ENCODE measurements at places on chromosomes 16 and 17.

DNA sequence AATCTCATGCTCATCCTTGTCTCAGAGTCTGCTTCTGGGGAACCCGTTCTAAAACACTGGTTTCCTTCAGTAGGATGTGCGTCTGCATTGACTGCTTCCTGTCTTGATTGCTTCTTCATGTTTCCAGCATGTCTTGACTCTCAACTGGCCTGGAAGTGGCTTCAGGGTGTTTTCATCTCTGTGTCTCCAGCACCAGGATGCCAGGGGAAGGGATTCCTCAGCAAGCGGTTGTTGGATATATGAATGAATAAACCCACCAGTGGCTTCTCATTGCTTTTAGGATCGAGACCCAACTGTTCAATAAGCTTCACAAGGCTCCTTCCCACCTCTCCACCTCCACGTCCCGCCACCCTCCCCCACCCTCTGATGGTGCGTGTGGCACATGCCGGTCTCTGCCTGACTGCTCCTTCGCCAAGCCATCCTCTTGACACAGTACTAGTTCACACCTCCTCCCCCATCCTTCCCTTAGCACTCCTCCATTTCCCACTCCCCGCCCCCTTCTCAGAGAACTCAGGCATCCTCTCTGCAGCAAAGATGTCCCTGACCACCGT, 14.1 kb upstream of the TNS4 start:
- DNase-seq, result no peak

DNA sequence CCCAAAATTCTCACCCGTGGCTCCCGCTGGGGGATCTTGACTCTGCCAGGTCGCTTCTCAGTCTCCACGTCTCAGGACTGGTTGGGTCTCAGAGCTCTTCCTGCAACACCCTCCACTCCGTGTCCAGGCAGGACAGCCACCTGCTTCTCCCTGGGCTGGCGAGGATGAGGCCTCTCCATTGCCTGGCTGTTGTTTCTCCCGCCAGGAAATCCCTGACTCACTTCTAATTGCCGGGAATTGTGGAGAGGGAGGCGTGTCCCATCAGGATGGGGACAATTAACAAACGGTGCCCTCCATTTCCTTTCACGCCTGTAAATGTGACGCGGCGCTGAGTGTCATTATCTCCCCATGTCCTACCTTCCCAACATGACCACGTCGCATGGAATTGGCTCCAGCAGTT, 204.5 kb downstream of the RBFOX3 start:
- DNase-seq, result no peak

- no peak for DNase-seq
Observed at GRCh38 chr16:84486551-84487235, 17.8 kb downstream of the MEAK7 start.

- no peak for DNase-seq
Observed at GRCh38 chr16:80092681-80093080, 448.1 kb upstream of the DYNLRB2 start.

GRCh38 chr17:17204041-17204591, 2.0 kb downstream of the PLD6 start:
- no peak for DNase-seq

DNA sequence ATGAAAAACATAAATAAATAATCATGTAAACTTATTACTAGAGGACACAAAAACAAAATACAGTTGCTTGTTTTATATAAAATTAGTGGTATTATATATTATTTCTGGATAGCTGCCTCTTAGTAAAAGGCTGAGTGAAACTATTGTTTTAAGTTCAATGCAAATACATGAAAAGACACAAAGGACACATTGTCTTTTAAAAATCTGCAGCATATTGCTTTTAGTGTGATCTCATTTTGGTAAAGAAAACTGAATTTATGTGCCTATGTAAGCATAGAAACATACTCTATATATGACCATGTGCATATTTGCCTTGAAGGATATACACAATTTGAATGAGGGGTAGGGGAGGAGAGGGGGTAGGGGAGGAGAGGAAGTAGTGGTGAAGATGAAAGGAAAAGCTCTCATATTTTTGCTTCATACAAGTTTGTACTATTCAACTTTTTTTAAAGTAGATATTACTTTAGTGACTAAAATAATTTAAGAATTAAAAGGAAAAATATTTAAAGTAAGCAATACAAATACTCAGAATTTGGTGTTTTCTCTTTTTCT, 5.8 kb downstream of the ABCA10 start:
- DNase-seq, result no peak

DNA sequence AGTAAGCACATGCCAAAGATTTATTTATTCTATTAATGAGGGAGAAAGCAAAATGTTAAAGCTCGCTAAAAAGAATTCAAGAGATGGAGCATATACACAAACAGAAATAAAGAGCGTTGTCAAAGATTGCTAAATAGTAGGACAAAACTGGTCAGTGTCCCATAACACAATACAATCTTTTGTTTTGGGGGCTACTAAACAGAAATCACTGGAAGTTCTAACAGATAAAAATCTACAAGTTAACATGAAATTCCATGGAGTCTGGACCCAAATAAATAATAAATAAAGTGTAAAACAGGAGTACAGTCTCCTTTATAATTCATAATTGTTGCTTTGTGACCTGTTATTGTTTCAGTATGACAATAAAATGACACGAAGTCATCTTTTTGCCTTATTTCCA, 115.2 kb upstream of the CNTNAP4 start:
- DNase-seq, result no peak

DNA sequence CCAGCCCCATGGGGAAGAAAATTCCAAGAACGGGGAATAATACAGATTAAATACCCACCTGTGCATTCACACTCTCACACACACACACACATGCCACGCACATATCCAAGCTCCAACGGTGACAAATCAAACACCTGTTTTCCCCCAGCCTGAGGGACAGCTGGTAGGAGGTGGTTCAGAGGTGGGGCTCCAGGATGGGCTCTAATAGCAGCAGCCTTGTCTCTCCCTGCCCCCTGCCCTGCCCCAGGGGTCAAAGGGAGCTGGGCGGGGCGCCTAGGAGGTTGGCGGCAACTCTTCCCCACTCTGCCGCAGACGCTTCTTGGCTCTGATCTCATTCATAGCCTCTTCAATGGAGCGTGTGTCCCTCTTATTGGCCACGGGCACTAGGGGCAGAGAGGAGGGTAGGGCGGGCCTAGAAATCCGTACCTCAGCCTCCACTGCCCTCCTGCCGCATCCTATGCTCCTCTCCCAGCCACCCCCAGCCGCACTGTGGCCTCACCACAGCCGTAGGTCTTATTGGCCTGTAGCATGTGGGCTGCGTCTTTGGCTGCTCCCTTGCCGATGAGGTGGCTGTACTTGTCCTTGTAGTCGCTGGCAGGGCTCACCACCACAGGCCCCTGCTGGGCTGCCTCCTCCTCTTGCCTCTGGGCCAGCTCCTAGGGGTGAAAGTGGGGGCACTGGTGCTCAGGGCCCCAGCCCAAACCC, 8.2 kb downstream of the SPAG7 start:
- DNase-seq, result no peak

- DNase-seq, result no peak
Observed at GRCh38 chr16:12252616-12253015, 276.1 kb downstream of the SNX29 start.

All from neuronal stem cell (in vitro differentiated cells).